ENCODE measurements at places on chromosomes 13 and 19.
A peak's percentile ranks its signal among the peaks of the same experiment; 100 is the strongest.

DNA sequence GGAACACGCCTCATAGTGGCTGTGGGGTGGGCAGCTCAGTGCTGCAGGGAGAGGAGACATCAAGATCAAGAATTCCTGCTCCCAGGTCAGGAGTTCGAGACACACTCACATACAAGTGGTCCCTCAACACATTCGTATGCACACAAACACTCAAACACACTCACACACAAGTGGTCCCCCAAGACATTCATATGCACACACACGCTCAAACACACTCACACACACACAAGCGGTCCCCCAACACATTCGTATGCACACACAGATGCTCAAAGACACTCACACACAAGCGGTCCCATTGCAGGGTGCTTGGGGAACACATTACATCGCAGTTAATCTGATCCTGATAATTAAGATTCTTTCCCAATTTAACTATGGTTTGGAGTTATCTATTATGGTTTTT lies 28.2 kb downstream of the FCGBP start:
- no peak overlapping the region for H3K4me3 ChIP-seq
- no peak overlapping the region for H3K27ac ChIP-seq
- no peaks in the 10 kb centered on the region for H3K27me3 ChIP-seq
- H3K36me3 ChIP-seq: peaks cover 2% of the 10 kb centered on the region

GRCh38 chr13:30818323-30818960 lies 83.1 kb downstream of the ALOX5AP start:
- H3K36me3 ChIP-seq: no peaks in the 10 kb centered on the region
- H3K27me3 ChIP-seq: peaks cover 4% of the 10 kb centered on the region
- no peak overlapping the region for H3K27ac ChIP-seq
- no peak for DNase-seq
- peaks cover 3% of the 10 kb centered on the region for H3K4me1 ChIP-seq

DNA sequence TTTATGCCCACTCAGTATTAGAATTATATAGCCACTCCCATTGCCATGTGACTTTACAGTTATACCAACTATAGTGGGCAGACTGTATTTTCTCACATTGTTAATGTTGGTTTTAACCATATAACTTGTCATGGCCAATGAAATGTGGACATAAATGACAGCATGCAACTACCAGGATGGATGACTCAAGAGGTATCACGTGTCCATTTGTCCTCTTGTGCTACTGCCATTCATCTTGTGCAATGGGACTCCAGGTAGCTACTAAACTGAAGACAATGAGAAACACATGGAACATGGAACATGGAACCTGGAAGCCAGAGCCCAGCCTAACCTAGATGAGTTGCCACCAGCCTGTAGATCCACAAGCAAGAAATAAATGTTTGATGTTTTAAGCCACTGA lies 242.7 kb upstream of the IPO5 start:
- no peak overlapping the region for H3K4me3 ChIP-seq
- no peaks in the 10 kb centered on the region for H3K36me3 ChIP-seq
- H3K4me1 ChIP-seq: no peaks in the 10 kb centered on the region
- DNase-seq: no peak

- no peaks in the 10 kb centered on the region for H3K27me3 ChIP-seq
- H3K27ac ChIP-seq: no peak overlapping the region
- DNase-seq: peak; percentile 31
- H3K4me1 ChIP-seq: peaks cover 2% of the 10 kb centered on the region
- H3K4me3 ChIP-seq: no peak overlapping the region
These were observed 21.5 kb downstream of the COLGALT1 start for GRCh38 chr19:17576758-17577456.

DNA sequence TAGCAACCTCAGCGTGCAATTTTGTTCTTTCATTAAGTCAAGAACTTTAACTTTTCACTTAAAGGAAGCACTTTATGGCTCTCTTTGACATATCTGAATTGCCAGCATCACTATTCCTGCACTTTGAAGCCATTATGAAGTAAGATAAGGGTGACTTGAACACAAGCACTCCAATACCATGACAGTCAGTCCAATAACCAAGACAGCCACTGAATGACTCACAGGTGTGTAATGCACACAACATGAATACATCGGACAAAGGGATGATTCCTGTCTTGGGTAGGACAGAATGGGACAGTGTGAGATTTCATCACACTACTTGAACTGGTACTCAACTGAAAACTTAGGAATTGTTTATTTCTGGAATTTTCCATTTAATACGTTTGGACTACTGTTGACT lies 233.7 kb upstream of the IPO5 start:
- peaks cover 5% of the 10 kb centered on the region for H3K27me3 ChIP-seq
- no peaks in the 10 kb centered on the region for H3K36me3 ChIP-seq
- H3K27ac ChIP-seq: no peak overlapping the region
- DNase-seq: no peak

DNA sequence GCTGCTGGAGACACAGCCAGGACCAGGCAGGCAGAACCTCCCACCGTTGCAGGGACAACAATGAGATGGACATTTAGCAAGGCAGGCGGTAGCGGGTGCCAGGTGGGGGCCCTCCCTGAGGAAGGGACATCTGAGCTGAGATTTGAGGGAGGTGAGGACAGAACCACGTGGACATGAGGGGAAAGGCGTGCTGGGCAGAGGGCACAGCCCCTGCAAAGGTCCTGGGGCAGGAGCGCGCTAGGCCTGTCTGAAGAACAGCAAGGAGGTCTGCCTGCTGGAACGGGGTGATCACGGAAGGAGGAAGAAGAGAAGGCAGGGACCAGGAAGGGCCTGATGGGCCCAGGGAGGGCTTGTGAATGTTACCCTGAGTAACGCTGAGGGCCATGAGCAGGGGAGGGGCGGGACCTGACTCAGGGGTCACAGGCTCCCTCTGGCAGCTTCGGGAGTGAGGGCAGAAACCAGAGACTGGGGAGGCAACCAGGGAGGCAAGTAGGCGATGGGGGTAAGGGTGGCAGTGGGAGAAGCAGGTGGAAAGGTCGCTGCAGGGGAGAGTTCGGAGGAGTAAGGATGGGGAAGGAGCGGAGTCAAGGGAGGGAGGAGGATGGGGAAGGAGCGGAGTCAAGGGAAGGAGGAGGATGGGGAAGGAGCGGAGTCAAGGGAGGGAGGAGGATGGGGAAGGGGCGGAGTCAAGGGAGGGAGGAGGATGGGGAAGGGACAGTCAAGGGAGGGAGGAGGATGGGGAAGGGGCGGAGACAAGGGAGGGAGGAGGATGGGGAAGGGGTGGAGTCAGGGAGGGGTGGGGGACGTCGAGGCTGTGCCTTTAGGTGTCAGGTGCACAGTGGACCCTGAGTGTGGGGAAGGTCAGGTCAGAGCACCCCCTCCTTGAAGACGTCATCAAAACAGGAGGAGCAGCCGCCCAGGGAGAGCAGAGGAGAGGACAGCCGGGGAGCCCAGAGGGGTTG lies 15.7 kb upstream of the B3GNT3 start:
- H3K4me3 ChIP-seq: no peak overlapping the region
- DNase-seq: no peak
- H3K4me1 ChIP-seq: peaks cover 29% of the 10 kb centered on the region
- no peaks in the 10 kb centered on the region for H3K27me3 ChIP-seq

GRCh38 chr13:112679381-112679780 lies 10.5 kb upstream of the ATP11A start:
- no peak overlapping the region for H3K4me3 ChIP-seq
- peaks cover 4% of the 10 kb centered on the region for H3K4me1 ChIP-seq
- no peaks in the 10 kb centered on the region for H3K36me3 ChIP-seq
- no peak overlapping the region for H3K27ac ChIP-seq
- no peaks in the 10 kb centered on the region for H3K27me3 ChIP-seq
- DNase-seq: no peak

GRCh38 chr13:112686364-112686763 lies 3.5 kb upstream of the ATP11A start:
- peaks cover 17% of the 10 kb centered on the region for H3K4me1 ChIP-seq
- no peaks in the 10 kb centered on the region for H3K36me3 ChIP-seq
- no peak for DNase-seq
- H3K27me3 ChIP-seq: no peaks in the 10 kb centered on the region

GRCh38 chr19:47152205-47152604 lies 21.6 kb downstream of the SAE1 start:
- H3K36me3 ChIP-seq: peaks cover 75% of the 10 kb centered on the region
- no peak overlapping the region for H3K27ac ChIP-seq
- H3K27me3 ChIP-seq: no peaks in the 10 kb centered on the region
- no peak for DNase-seq

GRCh38 chr13:33787051-33787591 lies 30.8 kb upstream of the RFC3 start:
- peak overlapping the region; percentile 61 for H3K4me3 ChIP-seq
- H3K36me3 ChIP-seq: no peaks in the 10 kb centered on the region
- peak overlapping the region; percentile 59 for H3K27ac ChIP-seq
- DNase-seq: peak; percentile 13

GRCh38 chr13:35514801-35515502 lies 38.5 kb upstream of the MAB21L1 start:
- no peaks in the 10 kb centered on the region for H3K27me3 ChIP-seq
- no peaks in the 10 kb centered on the region for H3K36me3 ChIP-seq
- no peak for DNase-seq
- H3K4me3 ChIP-seq: no peak overlapping the region

DNA sequence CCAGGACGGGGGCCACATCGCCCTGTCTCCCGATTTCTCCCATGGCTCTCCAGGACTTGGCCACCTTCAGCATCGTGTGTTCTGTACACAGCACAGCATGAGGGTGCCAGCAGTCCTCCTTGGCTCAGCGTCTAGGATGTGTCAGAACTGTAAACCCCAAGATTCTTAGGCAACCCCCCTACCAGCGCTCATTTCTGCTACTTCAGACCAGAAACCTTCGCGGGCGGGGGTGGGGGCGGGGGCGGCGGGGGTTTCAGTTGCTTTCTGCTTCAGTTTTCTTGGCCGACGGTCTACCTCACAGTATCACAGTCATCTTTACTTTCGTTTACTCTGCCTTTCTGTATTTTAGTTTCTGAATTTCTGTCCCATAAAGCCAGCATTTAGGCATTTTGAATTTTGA lies 82.4 kb downstream of the GGACT start:
- peaks cover 1% of the 10 kb centered on the region for H3K27me3 ChIP-seq
- peak; percentile 70 for DNase-seq
- peak overlapping the region; percentile 55 for H3K4me3 ChIP-seq

DNA sequence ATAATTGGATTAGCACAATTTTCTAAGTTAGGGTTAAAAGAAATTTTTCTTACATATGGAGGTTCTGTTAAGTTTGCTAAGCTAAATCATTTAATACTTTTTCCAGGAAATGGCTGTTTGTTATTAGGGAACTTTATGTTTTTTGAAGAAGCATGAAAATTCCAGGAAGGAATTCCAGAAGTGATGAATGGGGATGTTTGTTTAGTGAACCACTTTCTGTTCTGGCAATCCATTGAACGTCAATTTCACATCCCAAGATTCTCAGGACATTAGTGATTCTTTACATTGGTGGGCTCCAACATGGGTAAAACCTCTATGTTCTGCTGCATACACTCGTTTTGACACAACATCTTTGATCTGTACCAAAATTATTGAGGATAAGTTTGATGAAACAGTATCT lies 534.4 kb downstream of the IRS2 start:
- H3K36me3 ChIP-seq: no peaks in the 10 kb centered on the region
- H3K4me3 ChIP-seq: no peak overlapping the region
- no peak overlapping the region for H3K27ac ChIP-seq

GRCh38 chr13:104648291-104648690 lies 1582.1 kb upstream of the SLC10A2 start:
- H3K4me3 ChIP-seq: no peak overlapping the region
- no peak overlapping the region for H3K27ac ChIP-seq
- H3K36me3 ChIP-seq: no peaks in the 10 kb centered on the region
- H3K27me3 ChIP-seq: no peaks in the 10 kb centered on the region
- H3K4me1 ChIP-seq: no peaks in the 10 kb centered on the region

GRCh38 chr13:106507560-106508274 lies 27.7 kb downstream of the EFNB2 start:
- H3K27me3 ChIP-seq: peaks cover 16% of the 10 kb centered on the region
- peak; percentile 17 for DNase-seq
- no peak overlapping the region for H3K27ac ChIP-seq
- no peak overlapping the region for H3K4me3 ChIP-seq
- H3K4me1 ChIP-seq: peaks cover 2% of the 10 kb centered on the region

GRCh38 chr13:112885782-112886268 lies 83.2 kb upstream of the MCF2L start:
- no peak for DNase-seq
- no peaks in the 10 kb centered on the region for H3K27me3 ChIP-seq
- no peak overlapping the region for H3K4me3 ChIP-seq
- no peaks in the 10 kb centered on the region for H3K4me1 ChIP-seq
- no peaks in the 10 kb centered on the region for H3K36me3 ChIP-seq

- H3K36me3 ChIP-seq: peaks cover 38% of the 10 kb centered on the region
- no peak overlapping the region for H3K4me3 ChIP-seq
- no peak for DNase-seq
- no peaks in the 10 kb centered on the region for H3K4me1 ChIP-seq
- no peaks in the 10 kb centered on the region for H3K27me3 ChIP-seq
These were observed 26.7 kb downstream of the MIER2 start for GRCh38 chr19:317710-318508.

DNA sequence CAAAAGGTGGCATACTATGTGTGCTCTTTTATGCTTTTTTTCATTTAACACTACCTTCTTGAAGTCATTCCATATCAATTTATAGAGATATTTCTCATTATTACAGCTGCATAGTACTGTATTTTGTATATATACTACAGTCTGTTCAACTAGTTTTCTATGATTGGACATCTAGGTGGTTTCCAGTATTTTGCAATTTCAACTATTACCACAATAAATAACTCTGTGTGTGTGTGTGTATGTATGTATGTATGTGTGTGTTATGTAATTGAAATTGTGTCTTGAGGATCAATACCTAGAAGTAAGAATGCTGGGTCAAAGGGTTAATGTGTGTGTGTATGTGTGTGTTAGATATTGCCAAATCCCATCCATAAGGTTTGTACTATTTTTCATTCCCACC lies 7.0 kb downstream of the LPAR6 start:
- no peaks in the 10 kb centered on the region for H3K27me3 ChIP-seq
- H3K4me1 ChIP-seq: peaks cover 52% of the 10 kb centered on the region
- DNase-seq: no peak
- H3K36me3 ChIP-seq: peaks cover 9% of the 10 kb centered on the region
- H3K4me3 ChIP-seq: no peak overlapping the region
- no peak overlapping the region for H3K27ac ChIP-seq

- H3K27ac ChIP-seq: no peak overlapping the region
- no peaks in the 10 kb centered on the region for H3K4me1 ChIP-seq
- peaks cover 4% of the 10 kb centered on the region for H3K27me3 ChIP-seq
- no peak for DNase-seq
- no peaks in the 10 kb centered on the region for H3K36me3 ChIP-seq
These were observed 147.1 kb downstream of the NUFIP1 start for GRCh38 chr13:44842158-44842557.

DNA sequence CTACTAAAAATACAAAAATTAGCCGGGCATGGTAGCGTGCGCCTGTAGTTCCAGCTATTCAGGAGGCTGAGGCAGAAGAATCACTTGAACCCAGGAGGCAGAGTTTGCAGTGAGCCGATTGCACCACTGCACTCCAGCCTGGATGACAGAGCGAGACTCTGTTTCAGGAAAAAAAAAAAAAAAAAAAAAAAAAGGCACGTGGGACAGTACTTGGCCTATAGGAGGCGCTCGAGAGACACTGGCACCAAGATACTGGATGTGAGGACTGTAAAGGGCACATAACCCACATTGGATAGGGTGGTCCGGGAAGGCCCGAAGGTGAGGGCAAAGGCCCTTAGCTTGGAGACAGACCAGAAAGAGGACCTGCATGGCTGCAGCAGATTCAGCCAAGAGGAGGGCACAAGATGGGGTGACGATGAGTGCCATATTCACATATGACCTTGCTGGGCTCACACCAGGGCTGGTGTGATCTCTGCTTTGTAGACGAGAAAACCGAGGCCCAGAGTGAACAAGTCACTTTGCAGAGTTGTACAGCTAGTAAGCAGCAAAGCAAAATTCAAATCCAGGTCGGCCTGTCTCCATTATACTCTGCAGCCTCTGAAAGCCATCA lies 89.4 kb downstream of the DPF1 start:
- no peaks in the 10 kb centered on the region for H3K27me3 ChIP-seq
- no peaks in the 10 kb centered on the region for H3K36me3 ChIP-seq
- no peak overlapping the region for H3K4me3 ChIP-seq
- no peaks in the 10 kb centered on the region for H3K4me1 ChIP-seq
- no peak overlapping the region for H3K27ac ChIP-seq
